Astrocyte of the cerebellum (primary cell): ENCODE measurements at places on chromosomes 7 and 10.
A peak's percentile ranks its signal among the peaks of the same experiment; 100 is the strongest.

DNA sequence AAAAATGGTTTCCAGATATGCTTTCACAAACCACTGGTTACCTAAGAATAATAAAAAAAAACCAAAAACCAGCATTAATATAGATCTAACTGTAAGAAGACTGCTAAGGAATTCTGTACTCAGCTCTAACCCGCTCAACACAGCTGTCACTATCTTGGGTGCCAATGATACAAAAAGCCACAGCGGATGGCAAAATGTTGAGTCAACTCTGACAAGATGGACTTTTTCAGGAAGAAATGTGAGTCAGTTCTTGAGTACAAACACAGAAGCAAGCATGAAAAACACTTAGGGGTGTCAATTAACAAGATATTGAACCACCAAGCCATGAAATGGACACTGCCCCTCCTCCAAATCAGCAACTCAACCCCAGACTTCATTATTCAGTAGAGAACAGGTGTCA, 55.0 kb downstream of the CTTNBP2 start:
- DNase-seq, result peak; percentile 27

DNA sequence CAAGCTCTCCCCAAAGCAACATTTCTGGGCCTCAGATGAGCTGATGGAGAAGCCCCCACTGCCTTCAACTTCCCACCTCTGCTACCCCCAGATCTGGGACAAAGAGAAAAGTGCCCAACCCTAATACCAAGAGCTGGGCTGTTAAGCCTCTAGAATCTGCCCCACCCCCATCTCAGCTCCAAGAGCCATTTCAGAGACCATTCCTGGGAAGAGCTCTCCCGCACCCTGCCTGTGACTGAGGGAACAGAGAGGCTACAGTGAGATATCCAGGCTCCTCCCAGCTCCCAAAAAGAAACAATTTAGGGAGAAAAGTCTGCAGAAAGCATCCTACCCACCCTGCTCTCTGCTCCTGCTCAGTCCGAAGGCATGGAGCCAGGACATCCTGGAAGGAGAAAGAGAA, 2.5 kb upstream of the KCNH2 start:
- DNase-seq, result no peak

DNA sequence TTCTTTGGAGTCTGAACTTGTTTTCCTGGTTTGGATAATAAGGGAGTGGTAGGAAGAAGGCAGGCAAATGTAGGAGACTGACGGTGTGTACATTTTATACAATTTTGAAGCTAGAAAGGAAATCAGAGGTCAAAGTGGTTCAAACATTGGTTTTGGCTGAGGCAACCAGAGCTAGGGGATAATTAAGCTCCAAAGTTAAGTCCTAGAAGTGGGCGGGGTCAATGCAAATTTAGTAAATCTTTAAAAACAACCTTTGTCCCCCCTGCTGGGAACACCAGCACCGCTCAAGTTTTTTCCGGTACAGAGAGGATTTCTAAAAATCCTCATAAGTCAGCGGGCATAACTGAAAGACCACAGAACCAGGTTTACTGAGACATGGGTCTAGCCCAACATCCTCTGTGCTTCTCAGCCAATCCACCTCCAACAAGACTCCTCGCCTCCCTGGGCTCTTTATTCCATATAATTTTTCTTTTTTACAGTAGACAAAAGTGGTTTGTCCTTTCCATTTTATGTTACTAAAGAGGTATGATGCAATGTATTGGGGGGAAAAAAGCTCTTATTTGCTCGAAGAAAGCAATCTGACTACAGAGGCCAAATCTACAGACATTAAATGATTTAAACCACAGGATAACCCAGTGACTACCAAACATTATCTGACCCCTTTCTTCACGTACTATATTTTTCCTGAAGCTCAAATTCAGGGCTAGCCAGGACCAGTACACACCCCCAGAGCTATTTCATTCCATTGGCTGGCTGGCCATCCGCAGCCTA, 1.6 kb downstream of the GLUD1 start:
- DNase-seq, result no peak

DNA sequence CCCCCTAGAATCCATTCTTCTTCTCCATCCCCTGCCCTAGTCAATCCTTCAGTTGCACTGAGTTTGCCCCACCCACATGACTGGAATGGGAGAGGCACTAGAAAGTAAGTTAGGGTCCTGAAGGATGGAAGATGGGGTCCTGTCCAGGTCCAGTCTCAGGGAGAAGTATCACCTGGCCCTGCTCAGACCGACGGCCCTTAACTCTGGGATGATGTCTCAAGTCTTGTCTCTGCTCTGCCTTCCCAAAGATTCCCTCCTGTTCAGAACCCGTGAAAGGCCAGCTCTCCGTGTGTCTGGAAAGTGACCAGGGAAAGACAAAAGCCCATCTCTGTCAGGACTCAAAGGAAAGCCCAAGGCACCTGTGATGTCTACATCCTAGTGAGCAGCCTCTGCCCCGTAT, 88.8 kb downstream of the OAT start:
- no peak for DNase-seq

DNA sequence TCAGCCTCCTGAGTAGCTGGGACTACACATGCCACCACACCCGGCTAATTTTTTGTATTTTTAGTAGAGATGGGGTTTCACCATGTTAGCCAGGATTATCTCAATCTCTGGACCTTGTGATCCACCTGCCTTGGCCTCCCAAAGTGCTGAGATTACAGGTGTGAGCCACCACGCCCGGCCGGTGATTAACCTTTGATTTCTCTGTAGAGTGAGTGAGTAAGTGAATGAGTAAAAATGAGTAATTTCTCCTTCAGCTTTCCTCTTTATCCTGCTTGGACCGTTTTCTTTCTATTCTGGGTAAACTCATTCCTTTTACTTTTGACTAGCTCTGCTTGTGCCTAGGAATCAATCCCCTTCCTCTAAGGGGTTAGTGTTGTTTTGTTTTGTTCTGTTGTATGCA, 36.8 kb downstream of the ST7 start:
- no peak for DNase-seq

GRCh38 chr10:5518143-5518542, 6.6 kb upstream of the CALML3 start:
- DNase-seq, result no peak

- DNase-seq, result no peak
Observed at GRCh38 chr10:30505543-30506298, 71.7 kb downstream of the MAP3K8 start.

DNA sequence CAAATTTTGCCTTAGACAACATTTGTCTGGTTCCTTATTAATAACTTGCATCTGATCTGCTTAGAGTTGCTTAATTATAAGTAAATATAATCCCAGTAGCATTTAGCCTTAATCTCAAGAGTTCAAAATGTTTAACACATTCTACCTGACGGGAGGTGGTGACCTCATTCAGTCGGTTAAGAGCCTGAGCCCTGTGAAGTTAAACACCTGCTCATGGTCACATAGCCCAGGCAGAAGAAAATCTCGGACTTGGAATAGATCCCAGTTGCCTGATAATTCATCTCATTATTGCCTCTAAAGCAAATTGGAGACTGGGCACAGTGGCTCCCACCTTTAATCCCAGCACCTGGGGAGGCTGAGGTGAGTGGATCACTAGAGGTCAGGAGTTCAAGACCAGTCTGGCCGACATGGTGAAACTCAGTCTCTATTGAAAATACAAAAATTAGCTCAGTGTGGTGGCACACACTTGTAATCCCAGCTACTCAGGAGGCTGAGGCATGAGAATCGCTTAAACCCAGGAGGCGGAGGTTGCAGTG, 18.6 kb upstream of the ASCC1 start:
- no peak for DNase-seq

DNA sequence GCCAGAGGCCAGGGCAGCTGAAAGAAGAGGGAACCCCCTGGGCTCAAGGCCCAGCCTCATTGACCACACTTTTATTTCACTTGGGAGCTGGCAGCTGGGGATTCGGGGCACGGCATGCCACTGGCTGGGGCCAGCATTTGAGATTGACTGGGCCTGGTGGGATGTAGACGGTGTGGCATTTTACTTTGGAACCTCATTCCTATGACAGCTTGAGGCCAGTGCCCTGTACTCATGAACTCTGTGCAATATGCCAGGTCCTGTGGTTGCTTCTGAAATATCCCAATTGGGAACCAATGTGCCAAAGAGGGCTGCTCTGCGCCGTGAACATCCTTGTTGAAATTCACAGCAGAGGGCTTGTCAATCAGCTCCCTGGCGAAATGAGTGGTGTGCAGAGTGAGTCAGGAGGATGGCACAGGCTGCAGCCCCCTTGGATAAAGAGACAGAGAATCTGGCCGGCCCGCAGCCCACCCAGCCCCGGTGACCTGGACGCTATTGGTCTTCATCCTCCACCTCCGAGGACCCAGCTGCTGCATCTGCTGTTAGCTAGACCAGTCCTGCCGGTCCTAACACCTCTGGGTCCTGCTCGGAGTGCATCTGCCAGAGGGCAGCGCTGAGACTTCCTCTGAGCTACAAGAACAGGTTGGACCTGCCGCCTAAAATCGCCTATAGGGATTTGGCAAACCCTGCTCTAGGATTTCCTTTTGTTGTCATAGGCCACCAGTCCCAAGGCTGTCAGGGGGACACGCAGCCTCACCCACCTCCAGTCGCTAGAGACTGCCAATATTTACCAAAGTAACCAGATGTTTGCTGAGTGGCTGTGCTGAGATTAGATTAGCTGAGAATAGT, 58.0 kb downstream of the PRKAG2 start:
- DNase-seq, result no peak

- no peak for DNase-seq
Observed at GRCh38 chr7:96636342-96636860, 73.2 kb downstream of the SEM1 start.
